ENCODE measurements at places on chromosomes 13 and 19. TPM values are rescaled to one million over a fixed set of nuclear protein-coding genes. Genes with fewer than 3 reads are reported as not detected.

Gene GPC5
- total RNA-seq: not detected

Gene CEACAM16
- total RNA-seq: 0.30 TPM

Gene KASH5
- total RNA-seq: 0.74 TPM

Gene FNDC3A
- 88.5 TPM for total RNA-seq

Gene KLK1
- 2.3 TPM for total RNA-seq

Gene EXOC3L2
- total RNA-seq: 3.3 TPM

Gene KANK3
- 20.4 TPM for total RNA-seq

Gene ZNF577
- 7.5 TPM for total RNA-seq

Gene HTR2A
- 0.13 TPM for total RNA-seq

Gene ZNF628
- total RNA-seq: 27.9 TPM

Gene GPR32
- not detected for total RNA-seq

Gene C1QTNF9B
- total RNA-seq: not detected

Gene FPR3
- total RNA-seq: 20.1 TPM

Gene SSC5D
- total RNA-seq: 5.4 TPM

Gene SIGLEC12
- not detected for total RNA-seq

Gene IL17D
- total RNA-seq: 2.5 TPM

Gene DLEU7
- total RNA-seq: 0.55 TPM

Gene ZNF497
- total RNA-seq: 8.1 TPM

Gene CGB5
- not detected for total RNA-seq

Gene ZNF534
- not detected for total RNA-seq

Gene RUBCNL
- 5.5 TPM for total RNA-seq

Gene EPS8L1
- 0.60 TPM for total RNA-seq

Gene PPM1N
- 2.2 TPM for total RNA-seq

All from adrenal gland (tissue), 19 donors.